ENCODE measurements at places on chromosomes 11 and 22. TPM values are rescaled to one million over a fixed set of nuclear protein-coding genes. Genes with fewer than 3 reads are reported as not detected.

Gene CD6
- total RNA-seq = not detected

Gene POTEH
- total RNA-seq = not detected

Gene REXO2
- total RNA-seq = 181 TPM

Gene GTSE1
- total RNA-seq = 26.4 TPM

Gene SLC22A25
- not detected for total RNA-seq

Gene MPPED2
- not detected for total RNA-seq

Gene WBP2NL
- not detected for total RNA-seq

GRCh38 chr22:49274754-49275380, 552.8 kb downstream of the BRD1 start:
- no peaks in the 10 kb centered on the region for H3K4me1 ChIP-seq
- no peaks in the 10 kb centered on the region for H3K36me3 ChIP-seq
- no peak for DNase-seq
- H3K4me3 ChIP-seq = no peak overlapping the region
- H3K27ac ChIP-seq = no peak overlapping the region

DNA sequence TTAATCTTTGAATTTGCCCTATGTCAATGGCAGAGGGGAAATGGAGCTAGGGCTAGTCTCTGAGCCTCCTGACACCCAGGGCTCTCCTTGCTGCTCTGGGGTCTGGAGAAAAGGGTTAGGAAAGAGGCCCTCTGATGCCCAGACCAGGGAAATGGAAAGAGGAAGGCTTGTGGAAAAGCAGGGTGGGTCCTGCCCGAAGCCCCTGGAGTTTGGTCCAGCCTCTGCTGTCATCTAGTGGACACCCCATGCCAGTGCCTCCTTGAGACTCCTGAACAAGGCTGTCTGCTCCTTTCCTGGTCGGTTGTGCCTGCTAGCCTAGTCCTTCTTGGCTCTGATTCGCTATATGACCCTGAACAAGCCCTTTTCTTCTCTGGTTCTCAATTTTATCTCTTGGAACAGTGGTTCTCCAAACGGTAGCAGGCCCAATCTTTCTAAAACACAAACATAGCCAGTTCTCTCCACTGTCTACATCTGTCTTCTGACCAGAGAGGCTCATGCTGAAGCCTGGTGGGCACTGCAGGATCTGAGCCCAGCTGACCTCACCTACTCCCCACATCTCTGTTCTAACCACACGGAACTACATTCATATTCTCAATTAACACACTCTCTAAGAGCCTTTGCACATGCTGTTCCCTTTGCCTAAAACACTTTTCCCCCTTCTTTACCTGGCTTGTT, 8.8 kb upstream of the PLA2G3 start:
- DNase-seq = peak; percentile 70
- no peak overlapping the region for H3K4me3 ChIP-seq
- no peaks in the 10 kb centered on the region for H3K27me3 ChIP-seq
- H3K4me1 ChIP-seq = no peaks in the 10 kb centered on the region

DNA sequence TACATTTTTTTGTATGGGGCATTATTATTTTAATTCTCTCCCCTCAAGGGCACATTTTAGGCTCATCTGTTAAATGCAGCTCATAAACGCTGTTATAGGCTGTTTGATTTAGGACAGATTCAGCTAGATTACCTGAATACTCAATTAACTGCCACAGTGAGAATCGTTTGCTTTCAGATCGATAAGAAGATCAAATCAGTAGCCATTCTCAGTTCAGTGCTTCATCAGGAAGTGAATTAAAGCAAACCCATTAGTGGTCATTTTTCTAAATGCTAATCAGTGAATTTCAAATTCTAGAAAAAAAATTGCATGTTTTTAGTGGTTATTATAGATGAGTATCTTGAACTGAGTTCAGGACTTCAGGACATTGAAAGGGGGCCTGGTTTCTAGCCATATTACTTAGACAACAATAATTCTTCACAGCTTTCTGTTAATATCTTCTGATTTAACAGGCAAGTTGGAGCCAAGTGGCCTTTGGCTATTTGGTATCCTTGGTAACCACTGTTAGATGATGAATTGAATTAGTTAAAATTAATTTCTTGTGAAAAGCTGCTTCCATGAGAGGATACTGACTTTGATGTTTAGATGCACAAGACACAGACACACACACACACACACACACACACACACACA, 18.6 kb downstream of the SYT9 start:
- H3K27me3 ChIP-seq = no peaks in the 10 kb centered on the region
- H3K36me3 ChIP-seq = no peaks in the 10 kb centered on the region
- no peak for DNase-seq
- no peak overlapping the region for H3K4me3 ChIP-seq

GRCh38 chr11:78189851-78190250, 1.1 kb downstream of the USP35 start:
- H3K4me1 ChIP-seq = peaks cover 50% of the 10 kb centered on the region
- no peak overlapping the region for H3K27ac ChIP-seq
- H3K4me3 ChIP-seq = peak overlapping the region; percentile 97
- DNase-seq = no peak
- H3K36me3 ChIP-seq = no peaks in the 10 kb centered on the region

DNA sequence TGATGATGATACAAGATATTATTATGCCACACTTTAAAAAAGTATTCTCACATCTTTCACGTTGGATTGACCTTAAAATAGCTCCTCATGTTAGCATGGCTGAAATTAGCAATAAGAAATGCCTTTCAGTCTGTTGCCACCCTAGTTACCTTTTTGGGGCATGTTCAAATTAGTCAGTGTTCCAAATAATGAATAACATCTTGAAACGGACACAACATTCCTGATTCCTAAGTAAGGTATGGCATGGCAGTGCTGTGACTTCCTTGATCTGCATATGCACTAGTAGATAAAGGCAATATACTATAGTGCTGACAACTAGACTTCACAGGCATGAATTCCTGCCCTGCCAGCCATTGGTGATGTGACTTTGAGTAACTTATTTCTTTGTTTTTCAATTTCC, 914.5 kb downstream of the METTL15 start:
- no peak overlapping the region for H3K27ac ChIP-seq
- H3K27me3 ChIP-seq = no peaks in the 10 kb centered on the region
- peak; percentile 6 for DNase-seq
- H3K36me3 ChIP-seq = peaks cover 3% of the 10 kb centered on the region
- H3K4me3 ChIP-seq = no peak overlapping the region

GRCh38 chr11:59226396-59226795, 13.7 kb upstream of the MPEG1 start:
- DNase-seq = no peak
- H3K27ac ChIP-seq = no peak overlapping the region
- H3K36me3 ChIP-seq = no peaks in the 10 kb centered on the region
- H3K4me3 ChIP-seq = no peak overlapping the region
- no peaks in the 10 kb centered on the region for H3K27me3 ChIP-seq

GRCh38 chr22:20569059-20570058, 61.9 kb downstream of the MED15 start:
- H3K4me3 ChIP-seq = no peak overlapping the region
- peak; percentile 90 for DNase-seq
- H3K27ac ChIP-seq = peak overlapping the region; percentile 89
- H3K27me3 ChIP-seq = no peaks in the 10 kb centered on the region

GRCh38 chr11:66314561-66315497, 2.0 kb downstream of the CD248 start:
- H3K36me3 ChIP-seq = no peaks in the 10 kb centered on the region
- H3K4me3 ChIP-seq = no peak overlapping the region
- no peaks in the 10 kb centered on the region for H3K27me3 ChIP-seq

DNA sequence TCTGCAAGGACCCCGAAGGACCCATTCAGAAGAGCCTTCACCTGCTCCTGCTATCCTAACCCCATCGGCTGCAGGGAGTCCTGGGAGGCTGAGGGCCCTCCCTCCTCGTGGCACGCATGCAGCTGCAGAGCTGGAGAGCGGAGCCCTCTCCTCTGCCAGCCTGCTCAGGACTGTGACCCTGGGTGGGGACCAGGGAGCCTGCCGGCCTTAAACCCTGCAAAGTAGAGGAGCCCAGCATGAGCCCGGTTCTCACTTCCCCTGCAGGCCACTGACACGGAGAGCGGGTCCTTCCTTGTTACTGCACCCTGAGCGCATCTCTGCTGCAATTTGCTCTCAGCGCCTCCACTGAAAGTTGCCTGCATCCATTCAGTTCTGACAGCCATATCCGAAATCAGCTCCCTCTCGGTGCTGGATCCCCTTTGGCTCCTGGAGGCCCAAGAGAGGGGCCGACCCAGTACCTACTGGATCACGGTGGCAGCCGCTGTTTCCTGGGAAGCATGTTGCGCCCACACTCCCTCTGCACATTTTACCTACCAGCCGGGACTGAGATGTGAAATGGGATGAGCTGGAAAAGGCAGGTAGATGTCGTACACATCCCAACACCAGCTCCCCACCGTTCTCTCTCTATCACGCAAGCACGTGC, 312.1 kb downstream of the NTM start:
- H3K4me3 ChIP-seq = no peak overlapping the region
- H3K4me1 ChIP-seq = no peaks in the 10 kb centered on the region
- H3K27me3 ChIP-seq = peaks cover 71% of the 10 kb centered on the region
- no peak for DNase-seq
- no peaks in the 10 kb centered on the region for H3K36me3 ChIP-seq

DNA sequence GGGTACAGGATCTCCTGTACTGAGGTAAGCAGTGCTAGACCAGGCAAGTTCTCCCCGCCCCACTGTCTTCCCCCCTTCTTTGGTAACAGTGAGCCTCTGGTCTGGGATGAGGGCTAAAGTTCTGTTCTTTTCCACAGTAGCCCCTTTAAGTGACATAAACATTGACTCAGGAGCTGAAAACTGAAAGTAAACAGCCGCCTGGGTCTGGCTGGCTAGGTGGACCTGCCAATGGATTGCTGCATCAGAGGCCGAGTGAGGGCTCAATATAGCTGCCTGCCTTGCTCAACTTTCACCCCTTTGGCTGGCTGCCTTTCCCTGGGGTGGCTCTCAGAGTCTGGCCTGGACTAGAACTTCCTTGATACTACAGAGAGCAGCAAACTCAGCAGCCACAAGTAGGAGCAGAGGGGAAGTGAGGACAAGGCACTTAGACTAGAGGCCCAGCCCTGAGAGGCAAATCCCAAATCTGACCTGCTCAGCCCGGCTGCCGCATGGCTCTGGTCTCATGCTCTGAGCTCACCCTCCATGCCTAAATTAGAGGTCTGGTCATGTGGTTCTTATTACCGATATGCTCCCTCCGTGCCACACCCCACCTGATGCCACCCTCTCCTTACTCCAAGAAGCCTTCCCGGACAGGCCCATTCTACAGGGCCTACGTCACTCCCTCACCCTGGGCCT, 9.6 kb upstream of the UCP3 start:
- H3K4me1 ChIP-seq = peaks cover 16% of the 10 kb centered on the region
- H3K4me3 ChIP-seq = no peak overlapping the region
- DNase-seq = peak; percentile 88
- no peaks in the 10 kb centered on the region for H3K27me3 ChIP-seq
- peaks cover 7% of the 10 kb centered on the region for H3K36me3 ChIP-seq

GRCh38 chr11:103398829-103399228, 289.6 kb downstream of the DYNC2H1 start:
- H3K27me3 ChIP-seq = no peaks in the 10 kb centered on the region
- H3K4me1 ChIP-seq = peaks cover 4% of the 10 kb centered on the region
- no peak overlapping the region for H3K27ac ChIP-seq
- no peak overlapping the region for H3K4me3 ChIP-seq
- H3K36me3 ChIP-seq = 0 out of 2 replicates have a peak, but pooled peaks cover 5% of the 10 kb centered on the region

DNA sequence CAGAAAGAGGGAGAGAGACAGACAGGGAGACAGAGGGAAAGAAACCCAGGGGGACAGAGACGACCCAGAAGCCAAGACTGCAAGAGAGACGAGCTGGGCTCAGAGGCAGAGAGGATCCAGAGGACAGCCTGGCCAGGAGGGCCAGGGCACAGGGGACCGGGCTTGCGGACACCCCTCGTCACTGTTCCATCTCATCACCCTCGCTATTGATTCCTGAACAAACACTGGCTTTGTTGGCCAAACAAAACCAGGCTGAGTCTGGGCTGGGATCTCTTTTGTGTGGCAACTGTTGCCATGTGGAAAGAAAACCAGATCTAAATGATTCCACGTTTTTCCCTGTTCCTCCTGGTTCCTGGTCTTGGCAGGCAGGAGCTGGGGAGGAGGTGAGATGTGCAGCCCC, 339.4 kb downstream of the MN1 start:
- no peaks in the 10 kb centered on the region for H3K27me3 ChIP-seq
- H3K4me1 ChIP-seq = peaks cover 23% of the 10 kb centered on the region
- no peaks in the 10 kb centered on the region for H3K36me3 ChIP-seq
- H3K4me3 ChIP-seq = no peak overlapping the region
- no peak for DNase-seq
- peak overlapping the region; percentile 34 for H3K27ac ChIP-seq

DNA sequence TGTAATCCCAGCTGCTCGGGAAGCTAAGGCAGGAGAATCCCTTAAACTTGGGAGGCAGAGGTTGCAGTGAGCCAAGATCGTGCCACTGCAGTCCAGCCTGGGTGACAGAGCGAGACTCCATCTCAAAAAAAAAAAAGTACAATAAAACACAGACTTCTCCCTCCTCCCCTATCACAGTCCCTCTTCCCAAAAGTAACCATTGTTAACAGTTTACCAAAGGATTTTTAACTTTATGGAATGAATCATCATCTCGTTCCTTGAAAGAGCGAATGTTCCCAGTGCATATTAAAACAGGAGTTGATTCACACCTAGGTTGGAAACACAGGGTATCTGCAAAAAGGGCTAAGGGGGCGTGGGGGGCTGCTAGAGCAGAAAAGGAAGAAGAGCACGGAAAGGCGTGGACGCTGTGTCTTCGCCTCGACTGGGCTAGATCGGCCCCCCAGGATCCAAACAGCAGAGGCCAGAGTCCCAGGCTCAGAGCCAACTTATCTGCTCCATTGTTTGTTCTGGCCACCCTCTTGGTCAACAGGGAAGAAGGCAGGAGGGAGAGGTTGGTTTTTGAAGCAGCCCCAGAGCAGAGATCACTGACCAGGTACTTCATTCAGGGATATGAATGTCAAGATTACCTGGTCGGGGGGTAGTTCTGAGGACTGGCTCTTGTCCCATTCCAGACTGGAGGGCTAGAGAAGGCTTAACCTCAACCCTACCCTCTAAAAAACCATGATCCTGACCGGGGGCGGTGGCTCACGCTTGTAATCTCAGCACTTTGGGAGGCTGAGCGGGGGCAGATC, 2.1 kb upstream of the AHNAK start:
- H3K27me3 ChIP-seq = no peaks in the 10 kb centered on the region
- H3K36me3 ChIP-seq = no peaks in the 10 kb centered on the region
- H3K4me1 ChIP-seq = peaks cover 56% of the 10 kb centered on the region

GRCh38 chr11:36605221-36606216, 7.5 kb upstream of the RAG2 start:
- peaks cover 9% of the 10 kb centered on the region for H3K4me1 ChIP-seq
- no peak overlapping the region for H3K27ac ChIP-seq
- no peaks in the 10 kb centered on the region for H3K27me3 ChIP-seq
- H3K4me3 ChIP-seq = no peak overlapping the region

DNA sequence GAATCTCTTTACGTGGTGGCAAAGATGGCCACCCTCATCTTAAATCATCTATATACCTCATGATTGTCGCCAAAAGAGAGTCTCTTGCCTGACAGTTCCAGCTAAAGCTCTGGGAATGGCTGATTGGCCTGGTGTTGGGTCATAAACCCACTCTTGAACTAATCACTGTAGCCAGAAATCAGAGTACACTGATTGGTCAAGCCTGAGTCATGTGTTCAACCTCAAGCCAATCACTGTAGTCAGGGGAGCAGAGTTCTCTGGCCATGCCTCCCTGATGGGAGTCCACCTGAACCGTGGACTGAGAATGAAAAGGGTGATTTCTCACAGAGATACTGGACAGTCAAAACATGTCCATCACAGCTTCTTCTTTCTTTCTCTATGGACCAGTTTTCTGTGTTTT, 45.8 kb downstream of the RCN1 start:
- no peak for DNase-seq
- H3K27ac ChIP-seq = no peak overlapping the region
- peaks cover 10% of the 10 kb centered on the region for H3K4me1 ChIP-seq
- H3K4me3 ChIP-seq = no peak overlapping the region
- no peaks in the 10 kb centered on the region for H3K27me3 ChIP-seq

- no peak overlapping the region for H3K4me3 ChIP-seq
- H3K4me1 ChIP-seq = no peaks in the 10 kb centered on the region
- DNase-seq = no peak
- H3K36me3 ChIP-seq = no peaks in the 10 kb centered on the region
- H3K27me3 ChIP-seq = peaks cover 67% of the 10 kb centered on the region
Measured at GRCh38 chr11:119828819-119829218, 99.8 kb upstream of the NECTIN1 start.
